ENCODE measurements at places on chromosomes 1 and 21.

- no peak for DNase-seq
Observed at GRCh38 chr21:39660191-39660980, 47.6 kb downstream of the B3GALT5 start.

DNA sequence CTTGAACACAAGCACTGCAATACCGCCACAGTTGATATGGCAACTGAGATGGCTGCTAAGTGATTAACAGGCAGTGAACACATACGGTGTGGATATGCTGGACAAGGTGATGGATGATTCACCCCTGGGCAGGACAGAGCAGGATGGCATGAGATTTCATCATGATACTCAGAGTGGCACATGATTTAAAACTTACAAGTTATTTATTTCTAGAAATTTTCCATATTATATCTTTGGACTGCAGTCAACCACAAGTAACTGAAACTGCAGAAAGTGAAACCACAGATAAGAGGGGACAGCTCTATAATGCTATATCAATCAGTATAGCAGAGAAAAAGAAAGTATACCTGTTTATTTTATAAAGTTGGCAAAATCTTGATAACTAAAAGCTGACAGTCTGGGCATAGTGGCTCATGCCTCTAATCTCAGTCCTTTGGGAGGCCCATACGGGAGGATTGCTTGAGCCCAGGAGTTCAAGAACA is 47.9 kb downstream of the PHACTR4 start:
- DNase-seq: no peak

DNA sequence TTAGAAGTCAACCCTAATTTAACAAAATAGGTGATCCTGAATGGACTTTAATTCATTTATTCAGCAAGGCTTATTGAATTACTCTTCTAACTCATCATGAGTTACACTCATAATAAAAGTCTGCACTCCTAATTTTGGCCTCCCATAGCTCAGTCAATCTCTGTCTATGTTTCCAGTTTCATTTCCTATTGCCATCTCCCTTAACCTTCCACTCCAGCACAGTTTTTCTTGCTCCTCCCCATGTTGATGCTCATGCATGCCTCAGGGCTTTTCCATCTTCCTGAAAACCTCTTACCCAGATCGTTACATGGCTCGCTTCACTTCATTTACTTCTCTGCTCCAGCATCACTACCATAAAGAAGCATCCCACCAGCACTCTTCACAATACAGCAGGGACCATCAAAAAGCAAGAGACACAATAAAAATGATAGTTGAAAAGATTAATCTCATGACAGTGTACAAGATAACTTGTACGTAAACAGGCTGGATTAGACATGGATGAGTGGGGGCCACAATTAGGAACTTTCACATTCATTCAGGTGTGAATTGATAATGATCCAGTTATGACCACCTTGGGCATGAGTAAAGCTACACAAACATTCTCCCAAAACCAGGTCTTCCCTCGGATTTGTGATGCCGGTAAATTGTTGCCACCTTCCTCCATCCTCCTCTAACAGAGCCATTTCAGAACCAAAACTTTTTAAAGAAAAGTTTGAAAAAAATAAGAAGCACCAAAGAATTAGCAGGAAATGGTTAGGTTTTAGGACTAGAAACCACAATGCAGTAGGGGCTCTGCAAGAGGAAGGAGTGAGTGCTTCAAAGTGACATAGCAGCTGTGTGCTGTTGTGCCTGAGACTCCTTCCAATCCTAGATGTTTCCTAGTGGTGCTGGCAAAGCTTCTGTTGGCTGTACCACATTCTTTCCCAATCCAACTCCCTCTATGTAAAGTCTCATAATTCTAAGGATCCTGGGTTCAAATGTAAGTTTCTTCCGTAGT is 89.8 kb downstream of the OLFML2B start:
- no peak for DNase-seq

- no peak for DNase-seq
Observed at GRCh38 chr21:30758306-30758705, 3.1 kb upstream of the KRTAP21-1 start.

DNA sequence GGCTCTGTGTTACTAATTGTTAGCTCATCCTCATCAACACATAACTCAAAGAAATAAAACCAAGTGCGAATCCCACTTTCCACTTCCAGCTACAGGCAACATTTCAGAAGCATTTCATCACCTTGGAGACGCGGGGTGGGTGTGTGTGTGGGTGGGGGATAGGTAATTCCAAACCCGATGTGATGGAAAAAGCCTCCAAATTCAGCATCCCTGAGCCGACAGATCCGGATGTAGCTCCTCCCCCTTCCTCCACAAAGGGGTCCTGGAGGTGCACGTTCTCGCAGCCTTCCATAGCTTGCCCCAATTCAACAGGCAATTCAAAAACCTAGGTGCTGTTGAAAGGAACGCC is 486 bp downstream of the HSPA13 start:
- DNase-seq: peak; percentile 1

GRCh38 chr1:164456272-164456671 is 102.7 kb upstream of the PBX1 start:
- no peak for DNase-seq

Measured in COLO829 (cell line).